ENCODE measurements at places on chromosomes 2 and 18. TPM values are rescaled to one million over a fixed set of nuclear protein-coding genes. Genes with fewer than 3 reads are reported as not detected.

Gene LBH
- 61.7 TPM for total RNA-seq

Gene LMAN1
- total RNA-seq, result 54.5 TPM

Gene DNAJC5G
- total RNA-seq, result not detected

Gene SULT6B1
- not detected for total RNA-seq

Gene RIOK3
- 62.6 TPM for total RNA-seq

Gene FOXD4L1
- total RNA-seq, result 0.63 TPM

Gene DUSP2
- 4.4 TPM for total RNA-seq

Gene ZNF892
- total RNA-seq, result 62.3 TPM

Gene KCNS3
- total RNA-seq, result 1.9 TPM

Gene FAM228A
- 9.4 TPM for total RNA-seq

Gene TFCP2L1
- under 0.01 TPM for total RNA-seq

Gene C2orf78
- not detected for total RNA-seq

Gene LPIN2
- 51.3 TPM for total RNA-seq

Gene CFC1
- not detected for total RNA-seq

Gene MAPK4
- total RNA-seq, result 23.8 TPM

Gene SAG
- 0.63 TPM for total RNA-seq

Gene PPP1R1C
- 0.94 TPM for total RNA-seq

Gene APLF
- total RNA-seq, result 7.2 TPM

Gene DCC
- 24.1 TPM for total RNA-seq

Gene HNMT
- total RNA-seq, result 54.1 TPM

Gene FRZB
- 14.1 TPM for total RNA-seq

Gene SNED1
- 5.6 TPM for total RNA-seq

Gene SETBP1
- total RNA-seq, result 146 TPM

Gene ZCCHC2
- total RNA-seq, result 16.6 TPM

Gene SNTG2
- total RNA-seq, result 8.5 TPM

Gene CCL20
- total RNA-seq, result not detected

Gene PLCL1
- total RNA-seq, result 31.0 TPM

Gene GTF2A1L
- 1.6 TPM for total RNA-seq

Gene PROC
- not detected for total RNA-seq

Gene INHBB
- 7.2 TPM for total RNA-seq

Gene ANKRD30BL
- total RNA-seq, result 47.0 TPM

Gene STAT4
- total RNA-seq, result 6.3 TPM

Gene CD207
- not detected for total RNA-seq

Gene CNTNAP5
- total RNA-seq, result 65.1 TPM

Gene SPP2
- total RNA-seq, result not detected

Gene IL1R1
- 0.31 TPM for total RNA-seq

Gene LYG1
- 1.6 TPM for total RNA-seq

Gene SH3BP4
- total RNA-seq, result 14.4 TPM

Gene ALK
- total RNA-seq, result 2.5 TPM

Gene RPRD1A
- 137 TPM for total RNA-seq

Gene NR4A2
- 12.2 TPM for total RNA-seq

Gene MATN3
- 1.3 TPM for total RNA-seq

Gene ZSWIM2
- total RNA-seq, result 0.63 TPM

Gene SRD5A2
- total RNA-seq, result not detected

Gene IFT172
- total RNA-seq, result 70.7 TPM

Gene ECEL1
- total RNA-seq, result 0.63 TPM

Gene POMC
- total RNA-seq, result 2.8 TPM

Gene CD226
- total RNA-seq, result 1.3 TPM

Gene ANTXR1
- 31.9 TPM for total RNA-seq

Gene LIPG
- total RNA-seq, result 25.7 TPM

Gene CAPN14
- 4.1 TPM for total RNA-seq

Gene CRYGD
- not detected for total RNA-seq
